Skin of body (tissue), 3 donors: ENCODE measurements at places on chromosomes 1 and 21. TPM values are rescaled to one million over a fixed set of nuclear protein-coding genes. Genes with fewer than 3 reads are reported as not detected.

RHEX gene
- 5.5 TPM for total RNA-seq

- DNase-seq: peak; percentile 18
These were observed at the start of gene CR1L for GRCh38 chr1:207644852-207645634. CR1L (plus strand) TSS chr1:207645133; CDS start chr1:207645234, 101 bp downstream.

GRCh38 chr21:30541764-30542163 is at the start of gene KRTAP19-6:
KRTAP19-6 (minus strand) TSS chr21:30541864; CDS start chr21:30541833, 31 bp downstream.
- DNase-seq: no peak

DNA sequence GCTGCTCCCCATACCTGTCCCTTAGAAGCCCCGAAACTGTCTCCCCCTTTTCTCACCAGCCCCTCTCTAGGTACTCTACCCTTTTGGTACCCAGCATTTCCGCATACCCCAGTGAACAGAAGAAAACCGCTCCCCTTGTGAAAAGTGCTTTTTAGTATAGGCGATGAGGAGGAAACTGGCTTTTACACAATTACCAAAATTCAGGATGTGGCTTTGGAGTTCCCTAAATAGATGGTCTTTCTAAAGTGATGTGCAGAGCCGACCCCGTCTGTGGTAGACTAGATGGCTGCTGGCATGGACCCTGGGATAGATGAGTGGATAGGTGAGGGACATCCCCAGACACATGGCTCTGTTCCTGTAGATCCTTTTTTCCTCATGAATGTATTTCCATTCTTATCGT is 2.6 kb upstream of the PER3 start:
- DNase-seq: no peak

FBXO28 gene
- 38.1 TPM for total RNA-seq

DNA sequence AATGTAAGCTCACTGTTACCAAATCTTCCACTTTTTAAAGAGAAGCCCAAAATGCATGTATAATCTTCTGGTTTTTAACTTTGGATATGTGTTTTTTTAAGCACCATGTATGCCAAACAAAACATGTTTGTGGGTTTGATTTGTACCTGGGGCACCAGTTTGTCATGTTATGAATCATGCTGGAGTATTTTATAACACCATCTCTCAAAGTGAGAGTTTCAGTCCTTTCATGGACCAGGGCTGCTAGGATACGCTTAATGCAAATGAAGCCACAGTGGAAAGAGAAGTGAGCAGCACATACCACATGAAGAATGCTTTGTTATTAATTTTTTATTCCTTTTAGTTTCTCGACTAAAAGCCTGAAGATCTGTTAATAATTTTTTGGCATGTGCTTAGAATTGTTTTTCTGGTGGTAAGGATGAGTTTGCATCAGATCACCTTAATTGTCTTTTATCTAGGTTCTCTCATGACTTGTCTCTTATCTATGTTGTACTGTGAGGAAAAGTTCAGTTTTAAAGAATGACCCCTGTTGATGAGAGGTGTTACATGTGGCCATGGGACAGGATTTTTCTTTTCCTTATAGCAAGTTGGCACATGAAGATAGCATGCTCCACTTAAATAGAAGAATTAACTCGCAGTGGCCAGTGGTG is 2.0 kb upstream of the RABGAP1L start:
- no peak for DNase-seq

ZNF593OS gene
- not detected for total RNA-seq

DNA sequence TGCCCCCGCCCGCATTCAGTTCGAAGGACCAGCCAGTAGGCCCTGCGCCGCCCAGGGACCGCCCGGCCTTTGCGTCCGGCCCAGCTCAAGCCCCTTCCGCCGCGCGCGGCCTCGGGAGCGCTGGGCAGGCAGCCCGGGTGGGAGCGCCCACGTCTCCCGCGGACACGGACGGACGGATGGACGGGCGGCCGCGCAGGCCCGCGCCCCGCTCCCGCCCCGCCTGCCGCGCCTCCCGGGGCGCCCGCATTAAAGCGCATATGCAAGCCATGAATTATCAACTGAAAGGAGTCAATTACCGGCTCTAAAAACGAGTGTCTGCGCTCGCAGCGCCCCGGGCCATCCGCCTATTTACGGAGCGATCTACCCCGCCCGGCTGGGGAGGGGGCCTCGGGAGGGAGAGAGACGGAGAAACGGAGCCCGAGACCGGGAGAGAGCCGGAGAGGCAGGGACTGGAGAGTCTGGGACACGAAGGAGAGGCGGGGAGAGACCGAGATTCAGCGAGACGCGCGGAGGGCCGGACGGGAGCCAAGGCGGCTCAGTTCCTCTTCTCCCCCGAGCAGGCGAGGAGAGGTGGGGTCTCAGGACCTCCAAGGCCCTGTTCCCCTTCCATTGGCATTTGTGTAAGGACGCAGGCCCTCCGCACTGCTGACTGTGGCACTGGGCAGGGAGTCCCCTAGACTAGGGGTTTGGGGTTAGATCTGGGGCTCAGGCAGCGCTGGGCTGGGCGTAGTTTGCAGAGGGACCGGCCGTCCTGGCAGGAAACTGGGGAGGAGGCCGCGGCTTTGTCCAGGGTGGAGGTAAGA is 41.3 kb upstream of the DMBX1 start:
- DNase-seq: no peak

- DNase-seq: no peak
These were observed 125.2 kb upstream of the F3 start for GRCh38 chr1:94666797-94667196.

- no peak for DNase-seq
These were observed 8.5 kb downstream of the SZT2 start for GRCh38 chr1:43398227-43398626.

DNA sequence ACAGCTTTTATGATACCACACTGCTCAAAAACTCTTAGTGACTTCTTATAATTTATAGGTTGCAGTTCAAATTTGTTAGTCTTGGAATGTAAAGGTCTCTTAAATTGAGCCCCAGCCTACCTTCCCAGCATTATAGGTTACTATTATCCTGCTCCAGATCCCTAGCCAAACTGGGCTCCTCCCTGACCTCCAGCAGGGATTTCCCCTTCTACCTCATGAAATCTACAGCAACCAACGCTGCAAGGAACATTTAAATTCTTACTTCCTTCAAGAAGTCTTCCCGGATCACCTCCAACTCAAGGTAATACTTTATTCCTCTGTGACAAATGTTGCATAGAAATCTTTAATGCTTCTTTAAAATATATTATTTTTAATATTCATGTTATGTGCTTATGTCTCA is 255.1 kb upstream of the C1orf105 start:
- DNase-seq: no peak

TMEM240 gene
- total RNA-seq: 2.1 TPM
